ENCODE measurements at places on chromosomes 2 and 18.

DNA sequence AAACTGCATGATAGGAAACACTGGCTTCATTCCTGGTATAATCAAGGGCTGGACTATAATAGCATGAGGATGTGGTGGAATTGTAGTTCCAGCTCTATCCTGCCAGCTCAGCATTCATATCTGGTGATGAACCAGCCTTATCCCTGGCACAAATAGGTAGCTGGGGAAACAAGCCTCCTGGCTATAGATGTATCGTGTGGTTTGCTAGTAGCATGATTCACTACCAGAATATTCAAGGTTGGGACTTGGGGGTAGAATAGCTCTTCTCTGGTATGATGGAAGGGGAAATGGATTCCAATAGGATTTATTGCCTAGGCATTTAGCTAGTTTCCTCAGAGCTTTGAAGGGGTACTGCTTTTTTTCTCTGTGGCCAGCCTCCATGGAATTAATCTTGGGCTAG, 532.8 kb downstream of the FBXO15 start:
- no peak for DNase-seq

DNA sequence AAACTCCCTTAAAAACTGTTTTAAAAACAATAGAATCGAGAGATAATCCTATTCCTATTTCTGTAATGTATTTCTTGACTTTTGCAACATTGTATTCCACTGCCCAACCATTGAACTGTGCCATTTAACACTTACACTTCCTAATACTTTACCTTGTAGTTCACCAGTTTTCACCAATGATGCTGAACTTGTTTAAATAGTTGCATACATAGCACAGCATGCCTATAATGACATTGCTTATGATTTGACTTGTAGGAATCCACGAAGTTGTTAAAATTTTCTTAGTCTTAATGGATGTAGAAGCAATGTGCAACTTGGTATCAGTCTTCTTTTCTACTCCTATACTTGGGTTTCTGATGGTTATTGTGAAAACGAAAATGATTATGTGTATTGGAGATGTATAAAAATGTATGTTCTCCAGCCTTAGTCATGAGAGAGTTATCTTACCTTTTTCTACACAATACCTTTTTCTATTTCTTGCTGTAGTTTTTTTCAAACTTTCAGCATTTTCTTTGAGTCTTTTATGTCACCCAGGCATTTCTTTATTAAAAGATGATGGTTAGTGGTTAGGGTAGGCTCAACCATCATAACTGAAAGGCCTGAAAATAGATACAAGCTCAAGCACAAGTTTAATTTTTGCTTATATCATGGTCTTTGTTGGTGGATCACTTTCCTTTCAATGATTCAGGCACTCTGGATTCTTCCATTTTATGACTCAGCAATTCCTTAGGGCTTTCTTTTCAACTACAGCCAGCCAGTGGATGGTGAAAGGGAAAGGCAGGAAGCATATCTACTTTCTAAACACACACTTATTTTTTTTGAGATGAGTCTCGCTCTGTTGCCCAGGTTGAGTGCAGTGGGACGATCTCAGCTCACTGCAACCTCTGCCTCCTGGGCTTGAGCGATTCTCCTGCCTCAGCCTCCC, 9.4 kb downstream of the GPD2 start:
- DNase-seq: no peak

GRCh38 chr18:12998332-12999060, 7.3 kb downstream of the CEP192 start:
- DNase-seq: no peak

GRCh38 chr2:178506949-178507348, 26.7 kb downstream of the PLEKHA3 start:
- DNase-seq: no peak
